ENCODE measurements at places on chromosomes 2 and 18.

GRCh38 chr2:105401867-105402266 is 3.0 kb upstream of the FHL2 start:
- DNase-seq = no peak

GRCh38 chr18:61851940-61852451 is 40.8 kb downstream of the RNF152 start:
- no peak for DNase-seq

DNA sequence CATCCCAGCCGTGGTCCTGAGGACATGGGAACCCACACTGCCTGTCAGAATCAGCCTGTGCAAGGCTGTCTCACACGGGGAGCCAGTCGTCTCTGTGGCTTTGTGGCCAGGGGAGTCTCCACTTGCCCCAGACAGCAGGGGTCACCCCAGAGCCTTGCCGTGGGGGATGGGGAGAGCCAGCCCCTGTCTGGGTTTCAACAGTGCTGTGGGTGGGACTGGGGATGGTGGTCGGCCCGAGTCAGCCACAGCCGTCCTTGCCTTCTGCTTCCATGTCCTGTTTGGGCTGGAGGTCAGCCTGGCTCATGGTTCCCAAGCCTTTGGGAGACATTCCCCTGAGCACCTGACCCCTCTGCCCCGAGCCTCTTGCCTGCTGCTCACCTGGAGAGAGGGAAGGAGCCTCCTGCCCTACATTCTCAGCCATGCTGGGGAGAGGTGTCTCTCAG is 19.6 kb downstream of the GPR35 start:
- DNase-seq = no peak

GRCh38 chr2:199261936-199262335 is 195.8 kb downstream of the SATB2 start:
- no peak for DNase-seq

- no peak for DNase-seq
Observed at GRCh38 chr2:65081232-65081685, 25.0 kb downstream of the CEP68 start.

DNA sequence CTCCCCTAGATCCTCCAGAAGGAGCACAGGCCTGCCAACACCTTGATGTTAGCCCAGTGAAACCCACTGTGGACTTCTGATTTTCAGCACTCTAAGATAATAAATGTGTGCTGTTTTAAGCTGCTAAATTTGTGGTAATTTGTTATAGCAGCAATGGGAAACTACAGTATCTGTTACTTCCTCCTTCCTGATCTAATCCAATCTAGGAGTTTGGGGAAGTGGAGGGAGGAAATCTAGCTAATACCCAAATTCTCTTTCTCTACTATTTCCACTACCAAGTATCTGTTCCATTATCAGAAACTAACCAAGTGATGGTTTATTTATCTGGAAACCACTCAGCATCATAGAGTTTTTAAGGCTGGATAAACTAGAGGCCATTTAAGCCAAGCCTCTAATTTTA is 64.9 kb downstream of the AFF3 start:
- no peak for DNase-seq

DNA sequence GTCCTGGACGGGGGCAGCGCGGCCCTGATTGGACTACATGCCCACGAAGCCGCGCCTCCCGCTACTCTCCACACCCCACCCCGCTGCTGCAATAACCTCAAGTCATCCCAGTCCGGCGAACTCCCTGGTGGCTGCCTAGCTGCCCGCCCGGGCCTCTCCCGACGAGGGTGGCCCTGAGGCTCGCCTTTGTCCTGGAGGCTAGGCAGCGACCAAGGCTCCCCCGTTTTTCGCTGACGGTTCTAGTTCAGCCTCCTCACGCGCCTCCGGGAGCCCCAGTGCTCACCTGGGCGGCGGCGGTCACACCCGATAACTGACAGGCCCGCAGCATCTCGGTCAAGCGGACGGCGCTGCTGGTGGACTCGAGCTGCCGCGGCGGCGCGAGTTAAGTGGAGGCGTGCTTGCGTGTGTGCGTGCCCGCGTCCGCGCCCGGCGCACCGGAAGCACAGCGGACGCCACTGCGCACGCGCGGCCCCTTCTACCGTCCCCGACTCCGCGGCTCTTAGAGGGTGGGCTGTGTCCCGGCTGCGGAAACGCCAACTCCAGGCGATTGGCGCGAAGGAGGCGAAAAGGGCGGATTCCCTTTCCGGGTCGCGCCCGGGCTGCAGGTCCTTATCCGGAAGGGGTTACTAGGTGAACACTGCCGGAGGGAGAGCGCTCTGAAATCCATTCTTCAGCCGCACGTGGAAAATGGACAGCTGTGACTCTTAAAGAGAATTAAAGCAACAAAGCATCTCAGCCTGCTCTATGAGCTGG is at the start of gene IMMT:
TSS of gene IMMT (minus strand) at position 408 of the 753 bp plus-strand sequence. CDS start at position 328, 80 bp downstream.
- peak; percentile 88 for DNase-seq
